ENCODE measurements at places on chromosomes 5 and 9.

- DNase-seq: no peak
Observed at GRCh38 chr5:119270121-119270565, 85.7 kb upstream of the TNFAIP8 start.

DNA sequence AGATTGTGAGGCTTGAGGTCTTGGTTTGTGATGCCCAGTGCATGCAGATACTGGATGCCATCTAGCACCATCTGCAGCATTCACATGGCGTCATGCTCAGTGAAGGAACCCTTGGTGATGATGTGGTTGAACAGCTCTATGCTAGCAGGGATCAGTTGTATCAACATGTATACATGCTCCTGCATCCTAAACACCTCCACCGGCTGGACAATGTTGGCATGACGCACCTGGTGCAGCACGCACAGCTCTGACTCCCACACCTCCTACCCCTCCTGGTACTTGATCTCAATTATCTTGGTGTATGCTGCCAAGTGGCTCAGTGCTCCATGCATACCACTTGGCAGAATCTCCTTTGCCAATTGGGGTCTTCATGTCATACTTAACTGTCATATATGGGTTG lies 49.1 kb downstream of the MTREX start:
- DNase-seq: no peak

GRCh38 chr5:15384176-15384575 lies 115.8 kb upstream of the FBXL7 start:
- DNase-seq: no peak

DNA sequence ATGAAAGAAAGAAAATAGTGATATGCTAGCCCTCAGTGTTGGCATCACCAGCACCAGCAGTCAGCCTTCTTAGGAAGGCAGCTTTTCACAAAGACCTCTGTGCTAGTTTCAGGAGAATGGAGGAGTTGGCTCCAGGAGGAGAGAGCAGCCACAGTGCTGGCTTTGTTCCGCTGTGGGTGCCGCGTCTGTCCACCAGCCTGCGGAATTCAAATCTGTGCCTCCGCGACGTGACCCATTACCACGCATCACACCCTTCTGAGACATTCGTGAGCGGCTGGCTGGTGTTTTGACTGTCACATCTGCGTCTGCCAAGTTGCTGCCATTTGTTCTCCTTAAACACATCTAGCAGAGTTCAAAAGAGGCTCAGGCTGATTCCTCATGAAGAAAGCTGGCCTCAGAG lies 34.4 kb downstream of the SNX18 start:
- DNase-seq: no peak

DNA sequence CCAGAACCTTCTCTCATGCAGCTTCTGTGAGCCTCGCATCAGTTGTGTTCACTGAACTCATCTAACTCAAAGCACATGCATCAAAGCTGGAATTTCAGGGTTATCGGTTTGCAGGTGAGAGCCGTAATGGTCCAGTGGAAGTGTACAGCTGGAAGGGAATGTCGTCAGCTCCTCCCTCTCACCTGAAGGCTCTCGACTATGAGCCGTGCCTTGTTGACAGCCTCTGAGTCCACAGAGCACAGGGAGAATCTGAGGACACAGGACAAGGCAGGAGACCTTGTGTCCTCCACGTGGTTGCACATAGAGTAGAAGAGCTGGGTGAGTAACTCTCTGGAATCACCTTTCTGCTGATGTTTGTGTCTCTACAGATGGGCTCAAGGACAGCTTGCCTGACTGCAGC lies 38.8 kb downstream of the PROP1 start:
- no peak for DNase-seq

DNA sequence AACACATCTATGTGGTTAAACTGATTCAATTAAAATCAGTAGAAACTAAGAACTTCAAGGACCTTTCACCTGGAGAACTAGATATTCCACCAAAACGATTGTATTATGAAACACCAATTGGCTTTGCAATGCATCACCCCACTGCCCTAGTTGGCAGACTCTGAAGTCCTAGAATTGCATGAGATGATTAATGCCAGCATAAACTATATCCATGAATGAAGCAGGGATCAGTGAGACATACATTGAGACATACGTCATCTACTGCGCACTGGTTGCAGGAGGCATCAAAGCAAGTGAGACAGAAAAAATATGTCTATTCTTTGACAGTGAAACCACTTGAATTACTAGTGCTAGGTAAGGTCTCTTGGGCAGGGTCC lies 9.7 kb upstream of the ZNF354A start:
- no peak for DNase-seq
